ENCODE measurements at places on chromosomes 6 and 20.

DNA sequence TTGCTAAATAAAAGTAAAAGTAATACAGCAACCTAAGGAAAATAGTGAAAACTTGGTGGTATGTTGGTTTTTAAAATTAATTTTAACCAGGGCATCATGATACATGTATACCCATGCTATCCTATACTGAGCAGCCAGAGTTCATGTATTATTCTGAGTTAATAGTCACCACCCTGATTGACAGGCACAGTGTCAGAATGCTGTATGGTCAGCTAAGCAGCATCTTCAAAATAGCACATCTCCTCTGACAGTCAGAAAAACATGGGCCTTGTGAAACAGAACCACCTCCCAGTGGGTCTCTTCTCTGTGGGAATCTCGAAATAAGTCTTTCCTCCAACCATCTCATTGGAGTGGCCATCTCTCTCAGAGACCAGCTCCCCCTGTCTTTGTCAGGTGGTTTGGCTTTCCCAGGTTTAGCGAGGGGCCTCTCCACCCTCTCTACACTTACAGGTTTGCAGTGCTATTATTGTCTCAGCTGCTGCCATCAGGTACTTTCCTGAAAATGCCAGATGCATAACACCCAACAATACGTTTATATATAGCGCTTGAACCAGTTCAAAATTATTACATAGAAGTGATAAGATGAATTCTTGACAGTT lies 47.1 kb upstream of the RNF8 start:
- no peak for DNase-seq

DNA sequence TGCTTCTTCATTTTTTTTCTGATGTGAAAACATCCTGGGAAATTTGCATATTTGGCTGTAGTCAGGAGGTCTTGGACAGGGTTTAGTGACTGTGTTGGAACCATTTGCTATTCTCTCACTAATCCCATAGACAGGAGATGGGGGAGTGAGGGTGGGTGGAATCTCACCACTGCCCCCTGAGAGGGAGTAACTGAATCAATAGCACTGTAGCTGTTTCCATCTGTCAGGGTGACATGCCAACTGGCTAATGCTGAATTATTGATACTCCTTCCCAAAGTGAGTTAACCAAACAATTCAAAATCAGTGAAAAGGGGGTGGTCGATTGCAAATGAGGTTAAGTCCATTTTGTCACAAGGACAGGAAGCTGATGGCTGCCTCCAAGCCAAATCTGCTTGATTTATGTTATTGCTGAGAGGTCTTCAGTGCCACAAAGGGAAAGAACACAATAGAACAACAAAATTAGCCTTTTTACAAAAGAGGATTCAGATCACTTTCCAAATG lies 55.1 kb upstream of the B3GAT2 start:
- DNase-seq, result no peak

GRCh38 chr6:161922631-161923119 lies 648.8 kb upstream of the AGPAT4 start:
- DNase-seq, result no peak

GRCh38 chr20:18057101-18057993 lies at the start of gene OVOL2:
Gene OVOL2 (minus strand): TSS chr20:18057916. CDS start chr20:18057634, 282 bp downstream.
- DNase-seq, result no peak

DNA sequence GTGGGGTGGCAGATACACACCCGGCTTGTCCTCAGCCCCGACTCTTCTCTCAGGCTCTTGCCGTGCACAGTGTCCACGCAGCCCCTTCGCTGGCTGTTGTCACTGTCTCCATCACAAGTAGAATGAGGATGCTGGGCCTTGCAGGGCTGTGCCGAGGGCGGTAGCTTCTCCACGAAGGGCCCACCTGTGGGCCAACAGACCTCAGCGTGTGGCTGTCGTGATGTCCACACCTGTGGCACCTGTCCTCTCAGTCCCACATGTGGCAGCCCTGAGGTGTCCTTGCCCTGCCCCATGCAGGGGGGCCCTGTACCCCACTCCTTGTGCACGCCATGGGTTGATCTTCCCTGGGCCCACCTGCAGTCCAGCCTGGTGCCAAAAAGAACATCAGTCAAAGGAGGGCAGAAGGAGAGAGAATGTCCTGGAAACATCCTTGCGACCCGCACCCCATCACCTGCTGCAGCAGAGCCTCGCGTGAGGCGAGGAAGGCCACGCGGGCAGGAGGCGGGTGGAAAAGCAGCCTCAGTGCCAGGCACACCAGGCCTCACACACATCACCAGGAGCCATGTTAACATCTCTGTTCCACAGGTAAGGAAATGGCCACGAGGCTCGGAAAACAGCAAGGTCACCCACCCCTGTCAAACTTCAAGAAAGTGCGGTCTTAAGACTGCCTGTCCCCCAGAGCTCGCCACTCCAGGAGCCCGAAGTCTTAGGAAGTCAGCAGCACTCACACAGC lies 22.3 kb upstream of the AFDN start:
- no peak for DNase-seq

- DNase-seq, result no peak
These were observed 1.6 kb downstream of the SMPDL3A start for GRCh38 chr6:122790423-122791309.

- DNase-seq, result no peak
These were observed 50.0 kb downstream of the CNBD2 start for GRCh38 chr20:36018208-36018988.

DNA sequence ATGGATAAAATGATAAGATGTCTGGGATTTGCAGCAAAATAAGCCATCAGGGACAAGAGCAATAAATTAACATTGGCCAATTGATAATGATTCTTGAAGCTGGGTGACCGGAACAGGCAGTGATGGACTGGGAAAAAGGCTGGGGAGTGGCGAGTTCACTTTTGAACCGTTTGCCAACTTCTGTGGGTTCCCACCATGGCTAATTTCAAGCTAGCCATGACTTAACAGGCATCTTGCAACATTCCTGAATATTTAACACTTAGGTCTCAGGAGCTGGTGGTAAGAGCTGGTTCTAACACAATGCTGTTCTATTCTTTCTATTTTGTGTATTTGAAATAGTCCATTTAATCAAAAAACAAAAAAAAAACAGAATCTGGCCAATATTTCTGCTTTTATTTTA lies 37.6 kb upstream of the CD83 start:
- DNase-seq, result no peak

- no peak for DNase-seq
These were observed 2.4 kb upstream of the ZFP64 start for GRCh38 chr20:52193886-52194545.

DNA sequence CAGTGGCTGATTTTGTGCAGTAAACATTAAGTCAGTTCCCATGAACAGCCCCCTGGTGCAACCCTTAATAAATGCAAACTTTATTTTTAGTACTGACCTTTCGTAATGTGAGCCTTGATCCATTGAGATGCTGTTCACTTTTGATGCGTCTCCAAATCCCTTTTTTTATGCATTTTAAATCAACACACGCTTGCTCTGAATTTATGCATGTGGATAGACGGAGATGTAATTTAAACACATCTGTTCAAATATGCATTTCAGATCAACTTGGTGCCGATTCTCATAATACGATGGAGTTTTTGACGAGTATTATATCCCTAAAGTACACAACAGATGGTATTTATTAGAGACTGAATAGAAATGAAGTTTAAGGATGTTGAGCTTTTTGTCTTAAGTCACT lies 505.7 kb downstream of the CDKAL1 start:
- DNase-seq, result no peak

DNA sequence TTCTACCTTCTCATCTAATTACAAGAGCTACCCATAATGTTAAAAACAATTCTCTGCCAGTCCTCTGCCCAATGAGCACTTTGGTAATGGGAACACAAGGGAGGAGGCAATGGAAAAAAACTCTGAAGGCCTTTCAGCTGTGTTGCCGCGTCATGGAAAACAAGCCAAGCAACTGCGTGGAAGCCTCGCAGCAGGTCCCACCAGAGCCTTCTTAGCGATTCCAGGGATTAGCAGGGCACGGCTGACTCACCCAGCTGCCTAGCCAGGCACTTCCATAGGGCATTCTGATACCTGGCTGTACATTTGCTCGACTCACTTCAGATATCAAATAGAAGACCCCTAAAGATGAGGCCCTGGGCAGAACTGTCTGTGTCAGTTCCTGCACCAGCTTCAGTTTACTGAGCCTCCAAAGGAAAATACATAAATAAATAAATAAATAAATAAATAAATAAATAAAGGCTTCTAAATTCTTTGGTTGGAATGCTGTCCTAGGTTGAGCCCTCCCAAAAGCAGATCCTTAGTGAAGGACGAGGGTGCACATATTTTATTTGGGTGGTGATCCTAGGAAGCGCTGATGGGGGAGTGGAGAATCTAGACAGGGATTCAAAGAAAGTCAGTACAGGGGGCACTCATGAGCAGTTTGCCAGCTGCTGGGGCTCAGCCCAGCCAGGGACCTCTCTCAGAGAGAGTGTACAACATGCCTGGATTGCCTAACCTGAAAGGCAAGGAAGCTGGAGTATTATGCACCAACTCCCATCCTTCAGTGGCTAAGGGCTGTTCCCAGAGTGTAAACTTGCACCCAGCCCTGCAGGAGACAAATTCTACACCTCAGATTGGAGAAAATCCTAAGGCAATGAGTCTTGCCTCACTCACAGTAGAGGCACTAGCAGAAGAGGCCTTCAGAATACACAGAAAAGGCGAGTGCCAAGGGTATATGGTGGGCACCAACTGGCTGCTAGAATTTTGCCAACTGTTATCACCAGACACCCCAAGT lies 18.2 kb downstream of the SNAP25 start:
- no peak for DNase-seq

DNA sequence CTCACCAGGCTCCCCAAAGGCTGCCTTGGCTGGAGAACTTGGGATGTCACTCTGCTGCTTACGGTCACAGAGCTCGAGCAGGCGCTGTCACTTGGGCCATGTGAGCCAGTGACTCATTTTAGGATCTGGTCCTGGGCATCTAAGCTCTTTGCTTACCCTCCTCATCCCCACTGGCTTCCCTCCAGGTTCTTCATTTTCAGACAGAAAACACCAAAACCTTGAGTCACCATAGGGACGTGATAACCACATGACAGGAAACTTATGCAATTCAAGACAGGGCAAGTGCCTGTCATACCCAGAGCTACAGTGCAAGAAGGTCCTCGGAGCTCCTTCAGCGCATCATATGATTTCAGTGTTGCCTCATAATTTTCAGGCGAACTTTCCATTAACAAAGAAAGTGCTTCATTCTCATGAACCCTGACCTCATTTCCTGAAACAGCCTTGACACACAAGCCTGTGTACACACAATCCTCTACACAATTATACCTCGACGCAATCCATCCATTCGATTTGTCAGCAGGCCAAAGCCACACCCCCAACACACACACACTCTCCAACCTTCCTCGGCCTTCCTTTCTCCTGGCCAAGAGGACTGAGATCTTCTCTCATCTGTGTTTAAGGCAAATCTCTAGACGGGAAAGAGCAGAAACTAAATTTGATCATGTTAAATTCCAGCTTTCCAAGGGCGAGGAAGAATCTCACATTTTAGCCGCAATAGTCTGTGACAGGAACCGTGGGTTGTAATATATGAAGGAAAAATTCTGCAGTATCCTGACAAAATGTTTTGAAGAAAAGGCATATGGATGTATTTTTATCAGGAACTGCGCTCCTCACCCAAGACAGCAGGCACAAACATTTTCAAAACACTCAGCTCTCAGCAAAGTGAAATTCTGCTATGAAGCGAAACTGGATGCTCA lies 25.3 kb downstream of the TBC1D7 start:
- DNase-seq, result no peak

- no peak for DNase-seq
These were observed 46.5 kb upstream of the IER3 start for GRCh38 chr6:30790724-30791383.

GRCh38 chr6:45709781-45710220 lies 305.9 kb downstream of the CLIC5 start:
- DNase-seq, result no peak

- DNase-seq, result no peak
These were observed 671.8 kb upstream of the GJE1 start for GRCh38 chr6:141460743-141461484.

GRCh38 chr20:40949346-40949745 lies 79.3 kb upstream of the TOP1 start:
- no peak for DNase-seq

DNA sequence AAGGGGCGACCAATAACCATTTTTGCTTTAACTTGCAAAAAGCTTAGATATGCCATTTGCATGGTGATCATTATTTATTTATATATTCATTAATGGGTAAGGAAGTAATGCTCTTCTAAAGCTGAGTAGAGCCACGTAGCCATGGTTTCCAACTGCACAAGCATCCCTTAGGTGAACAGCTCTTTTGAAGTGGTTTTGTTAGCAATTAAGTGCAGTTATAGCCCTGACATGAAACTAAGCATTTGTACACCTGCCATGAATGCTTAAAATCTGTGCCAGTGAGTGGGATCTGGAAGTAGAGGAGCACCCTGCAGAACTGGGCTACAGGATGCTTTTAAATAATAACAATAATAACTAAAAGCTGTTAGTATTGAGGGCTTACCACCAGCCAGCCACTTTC lies 19.1 kb downstream of the TRAF3IP2 start:
- no peak for DNase-seq

GRCh38 chr6:145924600-145924999 lies 39.6 kb downstream of the SHPRH start:
- no peak for DNase-seq

DNA sequence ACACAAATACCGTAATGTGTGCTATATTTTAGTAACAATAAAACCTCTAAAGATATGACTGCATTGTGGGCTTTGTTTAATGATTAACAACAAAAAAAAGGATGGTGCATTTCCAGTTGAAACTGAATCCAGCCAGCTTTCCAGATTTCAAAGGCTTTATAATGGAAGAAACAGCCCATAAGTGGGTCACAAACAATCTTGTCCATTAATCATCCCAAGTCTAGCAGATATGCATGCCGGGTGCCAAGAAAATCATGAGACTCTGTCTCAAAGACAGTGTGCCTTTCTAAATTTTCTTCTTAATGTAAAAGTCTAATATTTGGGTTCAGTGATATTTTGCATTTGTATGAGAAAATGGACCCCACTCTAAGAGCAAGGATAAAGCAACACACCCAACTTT lies 20.6 kb upstream of the LAMP5 start:
- DNase-seq, result no peak

- DNase-seq, result no peak
These were observed 155.4 kb downstream of the TRIM27 start for GRCh38 chr6:28768187-28768913.

DNA sequence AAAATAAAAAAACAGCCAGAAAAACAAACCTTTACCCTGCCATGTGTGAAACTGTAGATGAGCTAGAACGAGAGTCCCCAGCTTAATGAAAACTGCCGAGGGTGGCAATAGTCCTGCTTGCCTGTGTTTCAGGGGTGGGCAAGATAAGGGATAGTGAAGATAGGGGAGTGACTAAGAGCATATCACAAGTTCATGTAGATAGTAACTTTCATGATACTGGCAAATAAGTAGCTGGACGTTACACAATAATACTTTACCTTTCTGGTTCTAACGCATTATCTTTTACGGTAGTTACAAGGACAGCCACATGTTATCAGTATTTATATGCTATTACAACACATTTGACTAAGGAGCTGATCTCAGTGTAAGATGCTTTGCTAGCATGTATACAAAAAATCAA lies 9.3 kb upstream of the FBXO9 start:
- no peak for DNase-seq

DNA sequence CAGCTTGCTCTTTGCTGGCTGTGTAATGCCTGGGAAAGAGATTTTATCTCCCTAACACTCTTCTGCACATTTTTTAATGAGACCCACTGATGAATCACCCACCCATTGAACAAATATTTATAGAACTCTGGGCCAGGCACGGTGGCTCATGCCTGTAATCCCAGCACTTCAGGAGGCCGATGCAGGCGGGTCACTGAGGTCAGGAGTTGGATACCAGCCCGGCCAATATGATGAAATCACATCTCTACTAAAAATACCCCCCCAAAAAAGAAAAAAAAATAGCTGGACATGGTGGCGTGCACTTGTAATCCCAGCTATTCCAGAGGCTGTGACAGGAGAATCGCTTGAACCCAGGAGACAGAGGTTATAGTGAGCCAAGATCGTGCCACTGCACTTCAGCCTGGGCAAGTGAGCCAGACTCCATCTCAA lies 82.1 kb upstream of the SIRPA start:
- DNase-seq, result no peak

Data from stimulated activated CD4-positive, alpha-beta T cell treated with anti-CD3 and anti-CD28 coated beads, Interleukin-15, amount 100 ng/mL, for 1 hour (primary cell).